ENCODE measurements at places on chromosomes 2 and 18.

DNA sequence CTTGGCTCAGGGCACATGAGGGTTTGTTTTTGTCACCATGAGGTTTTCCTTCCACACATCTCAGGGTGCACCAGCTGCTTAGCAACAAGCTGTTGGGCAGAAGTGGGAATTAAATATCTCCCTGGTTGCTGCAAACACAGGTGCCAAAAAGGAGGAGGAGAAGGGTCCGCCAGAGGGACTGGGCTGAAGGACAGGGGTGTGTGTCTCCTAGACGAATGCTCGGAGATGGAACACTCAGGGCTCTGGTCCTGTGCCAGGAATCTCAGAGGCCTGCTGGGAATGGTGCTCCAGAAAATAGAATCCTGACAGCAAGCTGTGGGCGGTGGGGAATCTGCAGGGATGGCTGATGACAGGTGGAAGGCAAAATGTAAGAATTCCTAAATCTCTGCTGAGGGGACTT is 94.5 kb downstream of the VSNL1 start:
- DNase-seq: no peak

DNA sequence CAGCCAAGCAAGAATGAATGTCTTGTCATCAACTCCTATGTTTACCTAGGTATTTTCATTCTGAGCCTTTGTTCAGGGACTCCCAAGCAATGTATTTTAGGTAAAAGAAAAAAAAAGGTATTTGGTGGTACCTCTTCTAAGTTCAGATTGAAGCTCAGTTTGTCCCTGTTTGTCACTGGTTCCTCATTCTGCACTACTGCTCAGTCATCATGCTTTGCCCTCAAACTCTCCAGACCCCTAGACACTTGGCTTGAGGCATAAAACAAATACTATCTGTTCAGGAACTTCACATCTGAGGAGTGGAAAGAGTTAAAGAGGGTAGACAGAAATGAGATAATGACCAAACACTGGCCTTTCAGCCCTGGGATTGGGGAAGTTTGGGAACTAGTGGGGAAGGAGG is 163.6 kb upstream of the HNRNPA3 start:
- no peak for DNase-seq

GRCh38 chr18:28581521-28582071 is 404.7 kb upstream of the CDH2 start:
- DNase-seq: no peak

DNA sequence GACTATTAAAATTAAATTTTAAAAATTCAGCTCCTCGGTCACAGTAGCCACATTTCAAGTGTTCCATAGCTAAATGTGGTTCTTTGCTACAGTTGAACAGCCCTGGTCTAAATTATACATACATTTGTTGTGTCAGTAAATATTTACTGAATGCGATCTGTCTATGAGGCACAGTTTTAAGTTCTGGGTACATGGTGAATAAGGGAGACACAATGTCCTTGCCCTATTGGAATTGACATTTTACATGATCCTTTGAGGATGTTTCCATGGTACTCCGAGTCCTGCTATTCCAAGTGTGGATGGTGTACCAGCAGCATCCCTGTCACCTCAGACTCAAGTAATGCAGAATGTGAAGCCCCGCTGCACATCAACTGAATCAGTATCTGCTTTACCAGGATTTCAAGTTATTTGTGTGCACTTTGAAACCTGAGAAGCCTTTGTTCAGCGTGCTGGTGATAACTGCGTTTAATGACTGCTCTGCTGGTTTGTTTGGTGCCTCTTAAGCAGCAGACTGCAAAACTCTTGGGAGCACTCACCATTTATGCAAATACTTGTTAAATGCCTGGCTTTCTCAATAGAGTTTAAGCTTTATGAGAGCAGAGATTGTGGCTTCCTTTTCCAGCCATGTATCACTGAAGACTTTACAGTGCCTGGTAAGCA is 1.5 kb downstream of the GALNT1 start:
- DNase-seq: no peak

DNA sequence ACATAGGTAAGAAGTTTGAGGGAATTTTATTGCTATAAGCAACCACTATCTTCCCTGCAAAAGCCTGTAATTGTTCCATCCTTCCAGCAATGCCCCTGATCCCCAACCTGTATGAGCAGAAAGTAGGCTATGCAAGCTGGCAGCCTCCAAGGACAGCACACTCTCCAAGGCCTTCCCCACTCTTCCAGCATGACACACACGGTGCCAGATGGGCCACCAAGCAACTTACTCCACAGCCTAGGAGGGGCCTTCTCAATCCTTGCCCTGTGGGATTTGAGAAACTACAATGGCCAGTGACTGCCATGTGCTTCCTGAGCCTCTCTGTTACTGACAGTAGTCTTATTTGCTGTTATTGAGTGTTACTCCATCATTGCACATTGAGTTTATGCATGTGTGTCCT is 137.5 kb downstream of the ACTR3 start:
- no peak for DNase-seq

DNA sequence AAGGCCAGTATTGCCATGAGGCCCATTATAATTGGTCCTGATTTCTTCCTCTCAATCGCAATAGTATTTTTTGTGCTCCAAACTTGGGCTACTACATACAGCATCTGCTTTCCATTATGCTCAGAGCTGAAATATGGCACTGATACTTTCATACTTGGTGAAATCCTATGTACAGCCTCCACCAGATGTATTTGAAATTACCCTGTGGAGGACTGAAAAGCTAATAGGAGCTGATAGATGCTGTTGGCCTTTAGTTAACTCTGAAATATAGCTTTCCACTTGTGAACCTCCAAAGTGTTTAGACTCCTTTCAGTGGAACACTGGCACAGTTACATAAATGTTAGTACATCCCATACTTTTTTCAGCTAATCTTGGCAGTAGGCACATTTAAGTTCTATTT is 205.7 kb downstream of the NEDD4L start:
- DNase-seq: no peak
